ENCODE measurements at places on chromosomes 7 and 10. TPM values are rescaled to one million over a fixed set of nuclear protein-coding genes. Genes with fewer than 3 reads are reported as not detected.

GRCh38 chr7:105000927-105001336 is 13.1 kb upstream of the KMT2E start:
- no peaks in the 10 kb centered on the region for H3K27me3 ChIP-seq
- DNase-seq = no peak
- H3K4me1 ChIP-seq = peaks cover 90% of the 10 kb centered on the region
- H3K27ac ChIP-seq = peak overlapping the region; percentile 100

DNA sequence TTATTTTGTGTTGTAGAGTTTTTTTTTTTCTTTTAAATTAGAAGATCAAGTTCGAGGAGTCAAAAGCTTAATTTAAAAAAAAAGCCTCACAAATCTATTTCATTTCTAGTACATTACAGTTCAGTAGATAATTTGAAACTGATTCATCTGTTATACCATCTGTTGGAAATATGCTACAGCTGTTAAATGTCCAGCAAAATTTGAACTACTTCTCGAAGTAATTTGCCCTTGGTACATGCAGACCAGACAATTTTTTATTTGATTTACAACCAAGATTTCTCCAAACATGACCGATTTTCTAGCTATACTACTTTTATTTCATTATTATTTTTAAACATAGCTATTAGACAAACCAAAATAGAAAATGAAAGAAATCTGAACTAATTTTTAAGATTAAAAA is 647.9 kb downstream of the CNTNAP2 start:
- H3K4me3 ChIP-seq = no peak overlapping the region
- H3K4me1 ChIP-seq = no peaks in the 10 kb centered on the region
- DNase-seq = no peak
- no peak overlapping the region for H3K27ac ChIP-seq

DNA sequence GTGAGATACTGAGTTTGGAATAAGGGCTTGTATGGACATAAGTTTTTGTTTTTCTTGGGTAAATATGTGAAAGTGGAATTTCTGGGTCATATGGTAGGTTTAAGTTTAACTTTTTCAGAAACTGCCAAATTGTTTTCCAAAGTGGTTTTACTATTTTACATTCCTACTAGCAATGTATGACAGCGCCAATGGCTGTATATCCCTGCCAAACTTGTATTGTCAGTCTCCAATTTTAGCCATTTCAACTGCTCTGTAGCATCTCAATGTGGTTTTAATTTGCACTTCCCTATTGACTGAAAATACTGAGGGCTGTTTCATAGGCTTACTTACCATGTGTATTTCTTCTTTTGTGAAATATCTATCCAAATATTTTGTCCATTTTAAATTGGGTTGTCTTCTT is 90.5 kb upstream of the ZNF32 start:
- H3K4me3 ChIP-seq = no peak overlapping the region
- no peaks in the 10 kb centered on the region for H3K4me1 ChIP-seq
- H3K36me3 ChIP-seq = no peaks in the 10 kb centered on the region
- no peak overlapping the region for H3K27ac ChIP-seq
- no peak for DNase-seq

DNA sequence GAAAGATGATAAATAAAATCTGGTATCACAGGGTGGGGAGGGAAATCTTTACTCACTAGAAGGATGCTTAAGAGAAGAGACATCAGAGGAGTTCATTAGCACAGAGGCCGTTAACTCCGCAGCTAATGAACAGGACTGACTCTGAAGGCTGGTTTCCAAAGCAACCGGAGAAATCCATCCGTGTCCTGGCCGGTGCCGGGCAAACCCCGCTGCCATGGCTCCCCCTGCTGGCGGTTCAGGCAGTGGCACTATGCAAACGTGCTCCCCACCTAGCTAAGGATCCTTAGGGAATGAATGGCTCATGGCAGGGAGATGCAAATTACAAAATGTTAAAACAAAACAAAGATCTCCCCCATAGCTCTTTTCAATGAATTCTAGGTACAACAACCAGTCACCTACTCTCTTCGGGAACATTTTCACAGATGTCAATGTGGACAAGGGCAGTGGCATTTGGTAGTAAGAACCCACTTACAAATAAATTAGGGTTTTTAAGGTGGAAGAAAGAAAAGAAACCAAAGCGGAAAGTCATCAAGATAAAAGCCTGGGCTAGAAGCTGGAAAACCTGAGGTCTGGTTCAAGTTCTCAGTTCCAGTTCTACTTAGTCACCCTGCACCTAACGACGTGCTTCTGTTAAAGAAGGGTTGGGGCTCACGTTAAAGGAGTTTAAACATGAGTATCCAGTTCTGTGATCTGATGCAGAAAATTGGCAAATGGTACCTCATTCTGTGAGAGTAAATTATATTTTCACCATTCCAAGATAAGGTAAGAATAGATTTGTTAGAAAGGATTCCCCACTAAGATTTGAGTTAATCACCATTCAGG is 138.2 kb downstream of the SVIL start:
- no peaks in the 10 kb centered on the region for H3K27me3 ChIP-seq
- no peak overlapping the region for H3K4me3 ChIP-seq
- no peaks in the 10 kb centered on the region for H3K4me1 ChIP-seq

DNA sequence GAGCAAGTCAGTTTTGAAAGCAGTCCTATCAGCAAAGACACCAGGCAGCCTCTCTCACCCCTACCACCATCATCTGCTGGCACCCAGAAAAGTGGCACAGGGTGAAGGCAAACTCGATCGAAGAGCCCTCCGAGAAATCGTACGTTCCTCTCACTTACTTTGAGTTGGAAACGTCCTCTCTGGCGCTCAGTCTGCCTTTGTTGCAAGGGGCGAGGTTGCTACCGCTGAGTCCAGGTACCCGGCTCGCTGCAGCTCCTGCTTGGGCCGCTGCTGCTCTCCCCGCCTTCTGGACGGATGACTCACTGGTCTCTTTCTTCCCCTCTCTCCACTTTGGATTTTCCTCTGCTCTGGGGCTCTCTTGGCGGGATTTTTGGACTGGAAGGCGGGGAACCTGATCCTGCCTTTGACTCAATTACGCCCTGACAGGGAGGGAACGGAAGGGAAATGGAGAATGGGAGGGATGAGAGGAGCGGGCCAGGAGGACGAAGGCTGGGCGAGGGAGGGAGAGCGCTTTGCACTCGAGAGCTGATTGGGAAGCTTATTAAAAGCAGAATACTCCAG is at the start of gene PTN:
PTN (minus strand) TSS at position 453 of the 561 bp plus-strand sequence. CDS start 88,760 bp downstream, outside the sequence.
- no peak within 1 kb of the TSS for H3K27ac ChIP-seq
- peak; percentile 25 for DNase-seq
- H3K27me3 ChIP-seq = no peaks in the 10 kb centered on the region
- no peaks in the 10 kb centered on the region for H3K4me1 ChIP-seq
- H3K4me3 ChIP-seq = peak within 1 kb of the TSS; percentile 28

GRCh38 chr7:155763691-155764437 is 48.4 kb downstream of the SHH start:
- no peaks in the 10 kb centered on the region for H3K36me3 ChIP-seq
- H3K4me3 ChIP-seq = no peak overlapping the region
- H3K27me3 ChIP-seq = no peaks in the 10 kb centered on the region

DNA sequence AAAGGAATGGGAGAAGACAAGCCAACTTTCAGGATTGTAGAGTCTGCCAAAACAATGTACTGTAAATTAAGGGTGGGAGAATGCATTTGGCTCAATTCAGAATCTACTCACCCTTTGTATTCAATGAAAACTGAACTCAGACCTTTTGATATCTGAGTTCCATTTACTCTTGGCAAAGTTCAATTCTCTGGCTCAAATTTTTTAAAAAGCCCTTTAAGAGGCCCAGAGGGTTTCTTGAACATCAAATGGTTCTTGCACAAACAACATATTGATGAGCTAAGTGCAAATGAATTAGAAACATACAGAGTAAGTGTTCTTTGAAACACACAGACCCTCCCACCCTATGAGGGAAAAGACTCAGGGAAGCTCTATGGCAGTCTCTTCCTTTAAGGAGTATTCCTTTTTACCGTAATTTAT is 5.2 kb upstream of the XPNPEP1 start:
- H3K27me3 ChIP-seq = no peaks in the 10 kb centered on the region
- H3K36me3 ChIP-seq = no peaks in the 10 kb centered on the region
- no peak overlapping the region for H3K4me3 ChIP-seq
- peaks cover 13% of the 10 kb centered on the region for H3K4me1 ChIP-seq
- no peak for DNase-seq

GRCh38 chr10:24027107-24027506 is 181.8 kb upstream of the KIAA1217 start:
- DNase-seq = no peak
- no peaks in the 10 kb centered on the region for H3K36me3 ChIP-seq
- H3K27ac ChIP-seq = no peak overlapping the region
- no peak overlapping the region for H3K4me3 ChIP-seq
- no peaks in the 10 kb centered on the region for H3K27me3 ChIP-seq

GRCh38 chr7:20482071-20482470 is 133.4 kb upstream of the ABCB5 start:
- H3K4me1 ChIP-seq = no peaks in the 10 kb centered on the region
- DNase-seq = no peak
- no peaks in the 10 kb centered on the region for H3K36me3 ChIP-seq

HYAL4 gene
- not detected for polyA plus RNA-seq

Data from psoas muscle (tissue), 8 donors.